RPMI8226 (cell line): ENCODE measurements at places on chromosomes 11 and 22.

GRCh38 chr11:13141731-13142709 is 132.9 kb downstream of the RASSF10 start:
- no peak for DNase-seq

DNA sequence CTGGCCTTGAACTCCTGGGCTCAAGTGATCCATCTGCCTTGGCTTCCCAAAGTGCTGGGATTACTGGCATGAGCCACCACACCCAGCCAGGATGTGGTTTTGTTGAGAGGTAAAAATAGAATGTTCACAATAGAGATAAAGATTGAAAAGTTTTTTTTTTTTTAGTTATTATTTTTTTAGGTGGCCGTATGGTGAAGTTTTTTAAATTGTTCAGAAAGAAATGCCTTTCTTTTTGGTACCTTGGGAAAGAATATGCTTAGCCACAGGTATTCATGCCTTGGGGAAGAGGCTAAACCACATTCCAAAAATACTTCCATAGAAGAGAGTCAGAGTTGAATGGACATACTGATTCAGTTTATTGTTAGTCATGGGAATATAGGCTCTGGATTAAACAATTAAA is 143.4 kb downstream of the C11orf91 start:
- DNase-seq = no peak

- DNase-seq = peak; percentile 12
These were observed 26.6 kb upstream of the IL17RA start for GRCh38 chr22:17057959-17058814.

DNA sequence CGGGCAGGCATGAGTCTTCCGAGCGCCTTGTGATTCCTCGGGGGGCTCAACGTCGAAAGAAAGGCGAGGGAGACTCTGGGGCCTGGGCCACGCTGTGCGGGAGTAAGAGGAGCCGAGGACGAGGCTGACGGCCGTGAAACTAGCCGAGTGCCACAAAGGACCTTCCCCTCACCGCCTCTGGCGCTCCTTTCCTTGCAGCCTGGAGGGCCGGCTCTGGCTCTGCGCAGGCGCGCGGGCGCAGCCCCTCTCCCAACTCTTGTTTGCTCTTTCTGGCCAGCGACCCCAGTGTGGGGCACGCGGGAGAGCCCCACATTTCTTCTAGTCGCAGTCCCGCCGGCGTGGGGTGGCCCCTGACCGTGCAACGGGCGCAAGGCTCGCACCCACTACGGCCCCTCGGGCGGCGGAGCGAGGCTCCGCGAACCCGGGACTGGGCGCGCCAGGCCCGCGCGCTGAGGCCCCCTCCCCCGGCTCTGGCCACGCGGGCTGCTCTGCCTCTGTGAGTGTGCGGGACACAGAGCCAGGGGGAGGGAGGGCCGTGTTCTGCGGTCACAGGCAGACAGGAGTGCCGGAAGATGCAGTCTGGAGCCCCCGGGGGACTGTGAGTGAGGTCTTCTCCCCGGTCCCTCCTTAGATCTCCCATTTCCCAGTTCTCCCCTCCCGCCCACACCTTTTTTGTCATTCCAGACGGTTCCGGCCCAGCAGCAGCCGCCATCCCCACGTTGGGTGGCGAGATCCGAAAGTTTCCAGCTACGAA is 1.0 kb upstream of the TOB2 start:
- DNase-seq = peak; percentile 73

GRCh38 chr22:23678133-23678532 is 12.7 kb upstream of the RGL4 start:
- DNase-seq = no peak

DNA sequence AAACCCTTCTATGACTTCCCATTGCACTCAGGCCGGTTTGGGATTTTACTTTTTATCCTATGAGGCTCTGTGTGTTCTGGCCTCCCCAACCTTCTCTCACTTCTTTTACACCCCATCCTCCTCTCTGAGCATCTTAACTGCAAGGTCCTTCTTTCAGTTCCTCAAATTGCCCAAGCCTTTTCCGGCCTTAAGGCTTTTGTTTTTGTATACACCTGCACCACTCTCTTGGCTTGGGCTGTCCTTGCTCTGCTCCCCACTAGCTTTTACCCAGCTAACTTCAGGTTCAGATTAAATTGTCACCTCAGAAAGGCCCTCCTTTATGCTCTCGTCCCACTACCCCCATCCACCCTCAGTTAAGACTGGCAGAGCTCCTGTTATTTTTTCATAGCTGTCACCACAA is 55.5 kb downstream of the FAM83F start:
- DNase-seq = peak; percentile 93

DNA sequence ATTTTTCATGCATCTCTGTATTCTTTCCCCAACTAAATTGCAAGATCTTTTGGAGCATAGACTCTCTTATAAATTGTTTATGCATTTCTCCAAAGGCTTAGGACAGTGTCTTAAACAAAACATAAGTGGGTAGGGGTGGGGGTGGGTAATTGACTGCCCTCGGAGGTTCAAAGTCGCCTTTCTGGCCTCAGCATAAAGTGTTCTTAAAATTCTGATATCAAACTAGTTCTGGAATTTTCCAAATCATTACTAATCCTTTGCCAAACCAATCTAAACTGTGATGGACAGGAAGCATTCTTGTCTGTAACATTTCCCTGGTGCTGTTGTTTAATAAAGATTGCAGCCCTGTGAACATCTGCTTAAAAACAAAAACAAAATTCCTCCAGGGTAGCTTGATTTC is 61.8 kb upstream of the FAT3 start:
- DNase-seq = no peak

GRCh38 chr11:44264761-44265160 is 45.2 kb downstream of the ALX4 start:
- no peak for DNase-seq

- DNase-seq = no peak
These were observed 38.3 kb downstream of the PC start for GRCh38 chr11:66919923-66920322.

- no peak for DNase-seq
These were observed 177.3 kb downstream of the GUCY1A2 start for GRCh38 chr11:106840947-106841346.

DNA sequence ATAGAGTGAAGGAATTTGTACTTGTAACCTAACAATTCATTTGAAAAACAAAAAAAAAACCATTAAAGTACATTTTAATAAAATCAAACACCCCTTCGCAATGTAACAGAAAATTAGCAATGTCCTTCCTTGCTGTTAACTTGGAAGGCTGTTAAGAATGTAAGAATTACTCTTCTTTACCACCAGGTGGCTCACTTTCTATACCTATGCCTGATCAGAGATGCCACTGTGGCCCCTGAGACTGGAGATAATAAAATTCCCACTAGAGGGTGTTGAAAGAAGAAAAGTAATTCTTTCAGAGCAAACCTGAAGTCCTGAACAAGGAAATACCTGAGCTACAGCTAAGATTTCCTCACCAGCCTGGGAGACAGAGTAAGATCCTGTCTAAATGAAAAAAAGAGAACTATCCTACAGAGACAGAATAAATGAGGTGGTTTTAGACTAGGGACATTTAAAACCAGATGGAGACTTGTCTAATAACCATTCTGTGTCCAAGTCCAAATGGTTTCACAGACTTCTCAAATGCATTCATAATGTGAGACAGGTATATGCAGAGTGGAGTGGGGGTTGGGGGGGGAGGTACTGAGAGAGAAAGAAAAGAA is 1089.3 kb downstream of the FAM181B start:
- DNase-seq = peak; percentile 70

DNA sequence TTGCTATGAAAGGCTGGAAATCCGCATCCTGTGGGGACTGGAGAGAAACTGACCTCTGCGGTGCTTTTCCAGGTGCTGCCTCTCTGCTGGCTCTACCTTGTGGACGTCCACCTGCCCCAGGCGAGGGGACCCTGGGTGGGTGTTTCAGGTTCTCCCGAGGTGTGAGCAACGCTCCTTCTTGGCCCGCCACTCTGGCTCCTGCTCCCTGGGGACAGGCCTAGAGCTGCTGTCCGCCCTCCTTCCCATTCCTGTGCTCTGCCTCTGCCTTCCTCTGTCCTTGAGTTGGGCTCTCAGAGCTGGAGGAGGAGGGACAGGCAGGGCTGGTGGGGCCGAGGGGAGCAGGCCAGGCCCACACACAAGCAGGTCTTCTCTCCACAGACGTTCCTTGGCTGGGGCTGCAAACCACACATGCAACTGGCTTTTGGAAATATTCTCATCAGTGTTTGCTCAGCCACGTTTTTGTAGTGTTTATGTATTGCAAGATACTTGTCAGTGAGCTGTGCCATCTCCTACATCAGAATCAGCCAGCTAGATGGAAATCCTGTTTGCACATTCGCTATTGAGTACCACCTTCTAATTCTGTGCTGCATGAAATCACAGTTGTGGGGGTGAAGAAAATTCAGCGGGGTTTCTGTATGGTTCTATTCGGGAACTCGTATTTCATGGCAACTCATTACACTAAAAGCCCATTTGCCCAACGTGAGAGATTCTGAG is 1115.0 kb downstream of the BRD1 start:
- no peak for DNase-seq

DNA sequence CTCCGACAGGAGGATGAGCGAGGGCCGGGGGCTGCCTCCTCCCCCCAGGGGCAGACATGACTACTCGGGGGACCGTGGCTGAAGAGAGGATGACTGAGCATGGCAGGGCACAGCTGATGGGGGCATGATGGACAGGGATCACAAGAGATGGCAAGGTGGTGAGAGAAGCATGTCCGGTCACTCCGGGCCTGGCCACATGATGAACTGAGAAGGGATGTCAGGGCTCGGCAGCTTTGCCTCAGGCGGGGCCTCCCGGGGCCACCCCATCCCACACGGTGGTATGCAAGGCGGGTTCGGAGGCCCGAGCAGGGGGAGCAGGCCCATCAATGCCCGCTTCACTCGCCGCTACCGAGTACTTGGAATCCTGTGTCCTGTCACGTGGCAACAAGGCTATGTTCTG is 36.6 kb upstream of the UBASH3B start:
- DNase-seq = no peak

GRCh38 chr11:58921778-58922390 is 17.4 kb upstream of the GLYATL1 start:
- DNase-seq = peak; percentile 94

DNA sequence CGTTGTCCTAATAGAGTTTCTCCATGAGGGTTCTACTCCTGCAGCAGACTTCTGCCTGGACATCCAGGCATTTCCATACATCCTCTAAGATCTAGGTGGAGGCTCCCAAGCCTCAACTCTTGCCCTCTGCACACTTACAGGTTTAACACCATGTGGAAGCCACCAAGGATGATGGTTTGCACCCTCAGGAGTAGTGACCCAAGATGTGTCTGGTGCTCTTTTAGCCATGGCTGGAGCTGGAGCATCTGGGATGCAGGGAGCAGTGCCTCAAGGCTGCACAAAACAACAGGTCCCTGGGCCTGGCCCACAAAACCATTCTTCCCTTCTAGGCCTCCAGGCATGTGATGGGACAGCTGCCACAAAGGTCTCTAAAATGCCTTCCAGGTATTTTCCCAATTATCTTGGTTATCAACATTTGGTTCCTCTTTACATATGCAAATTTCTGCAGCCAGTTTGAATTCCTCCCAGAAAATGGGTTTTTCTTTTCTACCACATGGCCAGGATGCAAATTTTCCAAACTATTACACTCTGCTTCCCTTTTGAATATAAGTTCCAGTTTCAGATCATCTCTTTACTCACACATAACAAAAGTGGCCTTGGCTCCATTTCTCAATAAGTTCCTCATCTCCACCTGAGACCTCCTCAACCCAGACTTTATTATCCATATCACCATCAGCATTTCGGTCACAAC is 69.5 kb upstream of the GNAZ start:
- DNase-seq = no peak

- DNase-seq = no peak
These were observed 29.9 kb downstream of the ENDOD1 start for GRCh38 chr11:95119361-95120060.

DNA sequence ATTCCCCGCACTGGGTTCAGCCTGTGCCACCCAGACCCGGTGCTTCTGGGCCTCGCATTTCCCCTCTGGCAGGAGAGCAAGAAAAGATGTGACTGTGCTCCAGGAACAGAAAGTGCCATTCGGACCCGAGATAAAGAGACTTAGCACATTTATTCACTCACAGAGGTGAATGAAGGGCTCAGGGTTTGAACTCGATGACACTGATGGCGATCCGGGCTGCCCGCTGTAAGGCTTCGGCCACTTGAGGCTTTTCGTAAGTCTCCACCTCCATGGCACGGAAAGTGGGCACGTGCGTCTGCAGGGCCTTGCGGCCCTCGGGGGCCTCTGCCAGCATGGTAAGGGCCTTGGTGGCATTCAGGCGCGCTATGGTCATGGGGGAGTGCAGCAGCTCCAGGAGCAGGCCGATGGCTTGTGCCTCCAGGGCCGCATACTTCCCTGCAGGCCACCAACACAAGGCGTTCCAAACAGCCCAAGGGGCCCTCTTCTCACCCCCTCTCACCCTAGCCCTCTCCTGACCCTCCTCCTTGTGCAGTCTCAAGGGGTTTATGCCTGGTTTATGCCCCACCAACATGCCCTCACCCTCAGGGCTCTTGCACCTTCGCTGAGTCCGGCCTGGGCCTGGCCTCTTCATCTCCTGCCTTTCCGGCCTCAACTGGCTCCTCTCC is 10.9 kb upstream of the GNAZ start:
- DNase-seq = no peak

DNA sequence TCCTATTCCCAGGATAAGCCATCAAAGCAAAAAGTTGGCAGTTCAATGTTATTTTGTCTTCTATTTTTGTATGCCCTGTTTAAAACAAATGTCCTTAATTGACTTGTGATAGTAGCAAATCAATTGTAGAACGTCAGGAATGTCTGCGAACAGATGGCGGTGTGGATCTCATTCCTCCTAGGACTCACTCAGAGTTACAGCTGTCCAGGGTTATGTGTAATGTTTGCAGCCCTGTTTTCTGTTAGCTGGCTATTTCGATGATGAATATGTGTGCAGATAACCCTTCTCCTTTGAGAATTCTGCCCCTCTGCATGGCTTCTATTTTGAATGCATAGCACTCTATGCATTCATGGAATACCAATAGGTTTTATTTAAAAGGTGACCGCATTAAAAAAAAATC is 1248.0 kb upstream of the CNTN5 start:
- no peak for DNase-seq

DNA sequence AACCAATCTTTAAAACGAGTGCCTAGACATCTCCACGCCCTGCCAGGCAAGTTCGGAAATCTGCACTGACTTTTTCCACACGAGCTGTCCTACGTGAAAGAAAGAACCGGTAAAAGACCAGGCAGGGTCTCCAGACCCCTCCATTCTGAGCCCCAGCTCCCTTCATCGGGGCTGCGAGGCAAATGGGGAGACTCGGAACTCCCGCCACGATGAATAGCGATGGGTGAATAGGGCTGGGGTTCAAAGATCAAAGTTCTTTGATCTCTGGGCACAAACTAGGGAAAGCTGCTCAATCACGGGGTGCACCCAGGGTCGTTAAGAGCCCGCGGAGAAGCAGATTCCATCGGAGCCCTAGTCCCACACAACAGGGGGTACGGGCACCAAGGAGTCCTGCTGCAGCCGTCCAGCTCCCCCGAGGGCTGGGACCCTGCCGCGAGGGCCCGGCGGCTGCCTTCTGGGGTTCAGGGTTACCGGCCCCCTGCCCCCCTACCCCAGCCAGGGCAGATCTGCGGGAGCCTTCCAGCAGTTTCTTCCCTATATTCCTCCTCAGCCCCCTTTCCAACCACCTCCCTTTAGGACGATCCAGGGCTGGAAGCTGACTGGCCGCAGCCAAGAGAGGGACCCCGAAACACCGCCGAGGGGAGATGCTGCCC is 1.1 kb downstream of the LRP4 start:
- no peak for DNase-seq
